ENCODE measurements at places on chromosomes 6 and 20.

- no peak for DNase-seq
These were observed 15.0 kb upstream of the DAAM2 start for GRCh38 chr6:39777218-39777617.

DNA sequence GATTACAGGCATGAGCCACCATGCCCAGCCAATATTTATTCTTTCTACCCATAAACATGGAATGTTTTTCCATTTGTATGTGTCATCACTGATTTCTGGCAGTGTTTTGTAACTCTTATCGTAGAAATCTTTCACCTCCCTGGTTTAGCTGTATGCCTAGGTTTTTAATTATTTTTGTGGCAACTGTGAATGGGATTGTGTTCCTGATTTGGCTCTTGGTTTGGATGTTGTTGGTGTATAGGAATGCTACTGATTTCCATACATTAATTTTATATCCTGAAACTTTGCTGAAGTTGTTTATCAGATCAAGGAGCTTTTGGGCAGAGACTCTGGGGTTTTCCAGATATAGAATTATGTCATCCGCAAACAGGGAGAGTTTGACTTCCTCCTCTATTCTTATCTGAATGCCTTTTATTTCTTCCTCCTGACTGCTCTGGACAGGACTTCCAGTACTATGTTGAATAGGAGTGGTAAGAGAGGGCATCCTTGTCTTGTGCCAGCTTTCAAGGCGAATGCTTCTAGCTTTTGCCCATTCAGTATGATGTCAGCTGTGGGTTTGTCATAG lies 198.6 kb downstream of the ZDHHC14 start:
- DNase-seq = no peak

DNA sequence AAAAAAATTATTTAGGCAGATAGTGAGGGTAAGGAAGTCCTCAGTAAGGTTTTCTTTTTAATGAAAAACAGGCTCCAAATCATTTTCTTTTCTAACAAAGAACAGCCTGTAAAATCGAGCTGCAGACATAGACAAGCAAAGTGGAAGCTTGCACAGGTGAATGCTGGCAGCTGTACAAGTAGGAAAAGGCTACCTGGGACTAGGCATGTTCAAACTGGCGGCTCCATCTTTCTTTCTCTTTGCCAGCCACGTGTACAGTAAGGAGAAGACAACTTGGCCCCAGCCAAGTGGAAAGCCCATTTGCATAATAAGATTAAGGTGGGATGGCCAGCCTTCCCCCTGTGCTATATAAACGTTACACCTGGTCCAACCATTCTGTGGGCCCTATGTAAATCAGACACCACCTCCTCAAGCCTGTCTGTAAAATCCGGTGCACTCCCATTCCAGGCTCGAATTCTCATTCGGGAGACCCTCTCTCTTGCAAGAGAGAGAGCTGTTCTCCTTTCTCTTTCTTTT lies 27.0 kb upstream of the SLC2A12 start:
- no peak for DNase-seq

GRCh38 chr20:19887556-19888268 lies 129.4 kb upstream of the NAA20 start:
- no peak for DNase-seq

DNA sequence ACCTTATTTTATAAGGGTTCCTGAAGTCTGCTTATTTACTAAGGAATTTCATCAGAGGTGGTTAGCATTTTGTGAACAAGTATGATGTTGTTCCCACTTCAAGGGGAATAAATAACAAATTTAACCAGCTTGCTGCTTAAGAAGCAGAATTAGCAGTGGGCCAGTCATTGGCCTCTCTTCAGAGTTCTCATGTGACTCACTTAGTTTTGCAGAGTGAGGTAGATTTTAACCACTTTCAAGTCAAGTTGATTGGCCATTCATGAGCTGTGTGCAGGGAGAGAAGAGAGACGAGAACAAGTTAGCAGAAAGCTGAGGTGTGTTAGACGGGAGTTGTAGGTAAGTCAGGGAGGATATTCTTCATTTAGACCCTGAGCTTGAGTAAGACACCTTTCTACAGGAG lies 18.1 kb downstream of the TOP1 start:
- DNase-seq = no peak

DNA sequence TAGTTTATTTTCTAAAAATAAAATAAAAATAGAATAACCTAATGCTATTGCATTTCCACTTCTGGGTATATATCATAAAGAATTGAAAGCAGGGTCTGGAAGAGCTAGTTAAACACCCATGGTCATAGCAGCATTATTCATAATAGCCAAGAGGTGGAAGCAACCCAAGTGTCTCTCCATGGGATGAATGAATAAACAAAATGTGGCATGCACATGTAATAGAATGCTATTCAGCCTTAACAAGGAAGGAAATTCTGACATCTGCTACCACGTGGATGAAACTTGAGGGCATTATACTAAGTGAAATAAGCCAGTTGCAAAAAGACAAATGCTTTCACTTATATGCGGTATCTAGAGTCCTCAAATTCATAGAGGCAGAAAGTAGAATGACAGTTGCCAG lies 130.8 kb downstream of the TIAM2 start:
- no peak for DNase-seq

DNA sequence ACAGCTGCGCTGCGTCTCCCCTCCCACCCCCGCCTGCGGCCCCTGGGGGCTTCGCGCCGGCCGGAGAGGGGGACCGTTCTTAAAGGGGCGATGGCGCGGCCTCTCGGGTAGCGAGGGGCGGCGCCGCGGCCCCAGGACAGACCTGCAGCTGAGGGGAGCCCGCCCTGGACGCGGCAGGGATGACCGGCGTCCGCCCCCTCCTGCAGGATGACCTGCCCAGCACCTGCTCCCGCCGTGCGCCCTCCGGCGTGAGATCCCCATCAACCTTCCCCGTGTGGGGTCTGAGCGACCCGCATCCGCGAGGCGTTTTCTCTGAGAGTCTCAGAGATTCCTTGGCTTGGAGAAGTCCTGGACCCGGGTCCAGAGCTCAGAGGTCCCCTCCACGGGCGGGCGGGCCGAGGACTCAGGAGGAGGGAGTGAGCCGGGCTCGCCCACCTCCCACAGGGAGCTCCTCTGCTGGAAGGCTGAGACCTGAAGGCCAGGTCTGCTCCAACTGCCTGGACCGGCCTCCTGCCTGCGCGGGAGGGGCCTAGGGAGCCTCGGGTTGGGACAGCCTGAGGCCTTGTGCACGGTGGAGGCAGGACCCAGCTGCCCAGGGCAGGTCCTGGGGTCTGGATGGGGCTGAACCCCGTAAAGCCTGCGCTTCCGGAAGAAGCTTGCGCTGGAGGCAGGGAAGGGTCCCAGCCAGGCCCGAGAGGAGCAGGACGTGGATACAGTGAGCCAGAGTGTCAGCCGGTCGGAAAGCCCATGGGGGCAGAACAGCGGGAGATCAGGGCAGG lies 532 bp upstream of the NKAIN4 start:
- DNase-seq = no peak

GRCh38 chr6:131519670-131520436 lies 53.2 kb upstream of the ARG1 start:
- DNase-seq = no peak

DNA sequence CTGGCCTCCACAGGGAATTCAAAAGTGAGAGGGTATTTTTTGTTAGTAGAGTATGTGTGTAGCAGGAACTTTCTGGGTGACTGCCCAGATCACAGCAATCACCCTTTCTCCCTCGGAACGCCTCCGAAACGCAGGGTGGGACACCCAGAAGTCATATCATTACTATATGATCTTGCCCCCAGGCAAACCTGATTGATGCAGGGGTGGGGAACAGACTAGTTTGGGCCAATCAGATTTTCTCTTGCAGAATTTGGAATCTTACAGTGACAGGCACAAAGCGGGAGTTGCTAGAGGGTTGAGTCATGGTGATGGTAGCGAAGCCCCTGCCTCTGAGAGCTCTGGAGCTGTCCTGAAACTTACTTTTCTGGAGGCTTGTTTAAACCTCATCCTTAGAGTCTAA lies 16.5 kb upstream of the RPN2 start:
- no peak for DNase-seq

GRCh38 chr6:111759836-111760785 lies 113.1 kb downstream of the FYN start:
- DNase-seq = no peak

- DNase-seq = no peak
These were observed 82.0 kb downstream of the SLC35F1 start for GRCh38 chr6:117989086-117989485.

DNA sequence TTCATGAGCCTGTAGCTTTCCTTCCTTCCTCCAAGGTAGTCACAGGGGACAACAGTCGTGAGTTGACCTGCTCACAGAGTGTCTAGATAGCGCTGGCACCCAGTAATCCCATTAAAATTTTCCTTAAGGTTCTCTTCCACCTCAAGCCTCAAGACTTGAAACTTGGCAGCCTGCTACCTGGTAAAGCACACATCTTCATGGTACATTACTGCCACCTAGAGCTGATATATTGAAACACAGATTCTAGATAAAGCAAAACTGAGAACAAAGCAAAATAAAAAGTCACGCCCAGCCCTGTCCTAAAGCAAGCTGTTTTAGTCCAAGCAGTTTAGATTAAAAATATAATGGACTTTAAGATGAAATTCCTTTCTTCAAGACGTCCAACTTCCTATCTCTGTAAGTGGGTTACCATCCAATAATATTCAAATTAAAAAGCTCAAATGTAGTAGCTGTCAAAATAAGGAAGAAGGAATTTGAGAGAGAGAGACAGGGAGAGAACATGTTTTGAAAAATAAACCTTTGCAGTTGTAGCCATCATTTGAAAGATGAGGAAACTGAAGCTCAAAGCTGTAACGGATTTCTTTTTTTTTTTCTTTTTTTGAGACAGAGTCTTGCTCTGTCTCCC lies 50.7 kb upstream of the CD83 start:
- no peak for DNase-seq

- no peak for DNase-seq
These were observed 888 bp downstream of the DYNLRB1 start for GRCh38 chr20:34517114-34517505.

Measured in activated CD4-positive, alpha-beta T cell treated with anti-CD3 and anti-CD28 coated beads, Interleukin-2, amount 50 U/mL, for 24 hours (primary cell).